Fibroblast of mammary gland (primary cell): ENCODE measurements at places on chromosomes 3 and 15.

DNA sequence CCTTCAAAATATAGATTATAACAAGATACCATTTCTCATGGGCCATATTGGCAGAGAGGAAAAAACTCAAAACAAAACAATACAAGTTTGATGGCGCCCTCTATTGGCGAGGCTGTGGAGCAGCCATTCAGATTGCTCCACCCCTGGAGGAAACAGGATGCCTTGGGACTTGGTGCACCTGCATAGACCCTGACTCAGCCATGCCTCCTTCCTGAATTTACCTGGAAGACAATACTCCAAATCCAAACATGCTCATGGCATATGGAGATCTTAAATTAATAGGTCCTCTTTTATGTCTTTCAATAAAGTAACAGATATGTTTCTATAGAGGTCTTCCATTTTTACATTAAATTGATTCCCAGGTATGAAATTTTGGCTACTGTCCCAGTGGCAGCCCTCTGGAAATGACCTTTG lies 90.0 kb downstream of the APBA2 start:
- DNase-seq = peak; percentile 57

- DNase-seq = peak; percentile 66
Measured at GRCh38 chr15:71469413-71469812, 340.9 kb upstream of the NR2E3 start.

GRCh38 chr3:87088993-87089841 lies 98.3 kb upstream of the VGLL3 start:
- peak; percentile 63 for DNase-seq

DNA sequence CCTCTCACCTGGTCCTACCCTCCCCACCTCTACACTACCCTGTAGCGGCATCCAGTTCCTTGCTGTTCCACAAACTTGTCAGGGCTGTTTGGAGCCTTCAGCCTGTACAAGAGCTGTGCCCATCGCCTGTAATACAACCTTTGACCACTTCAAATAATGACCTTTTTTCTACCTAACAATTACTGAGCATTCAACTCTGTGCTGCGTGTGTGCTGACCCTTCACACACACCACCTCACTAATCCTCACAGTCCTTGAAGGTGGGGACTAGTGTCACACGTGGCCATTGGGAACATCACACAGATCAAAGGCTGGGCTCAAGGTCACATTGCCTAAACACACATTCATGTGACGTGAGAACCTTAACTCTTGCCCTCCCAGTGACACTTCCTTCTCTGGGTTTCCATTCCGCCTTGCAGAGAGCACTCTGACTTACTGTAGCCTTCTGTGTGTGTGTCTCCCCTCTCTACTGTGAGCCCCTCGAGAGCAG lies 3.1 kb downstream of the C3orf20 start:
- no peak for DNase-seq

DNA sequence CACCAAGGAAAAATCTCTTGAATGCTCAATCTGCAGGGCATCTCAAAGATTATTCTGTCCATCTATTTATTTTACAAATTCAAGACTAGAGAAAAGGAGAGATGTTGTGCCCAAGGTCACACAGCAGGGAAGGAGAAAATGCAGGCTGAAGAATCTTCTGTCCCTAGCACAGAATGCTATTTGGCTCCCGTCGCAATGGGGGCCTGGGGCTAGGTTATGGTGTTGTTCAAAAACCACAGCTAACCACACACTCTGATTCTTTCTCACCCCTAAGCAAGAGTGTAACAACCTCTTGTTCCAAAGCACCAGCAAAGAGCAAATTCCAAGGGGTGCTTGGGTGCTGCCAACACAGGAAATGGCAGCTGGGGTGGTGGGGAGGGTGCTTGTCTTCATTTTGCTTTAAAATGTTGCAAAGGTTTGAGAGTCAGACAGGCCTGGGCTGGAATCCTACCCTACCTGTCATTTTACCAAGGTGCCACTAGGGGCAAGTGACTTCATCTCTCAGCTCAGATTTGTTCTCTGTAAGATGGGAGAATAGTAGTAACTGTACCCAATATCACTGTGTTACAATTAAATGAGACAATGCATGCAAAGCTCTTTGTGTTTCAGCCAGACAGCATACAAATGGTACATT lies 112.5 kb downstream of the ADAMTS9 start:
- DNase-seq = peak; percentile 38

DNA sequence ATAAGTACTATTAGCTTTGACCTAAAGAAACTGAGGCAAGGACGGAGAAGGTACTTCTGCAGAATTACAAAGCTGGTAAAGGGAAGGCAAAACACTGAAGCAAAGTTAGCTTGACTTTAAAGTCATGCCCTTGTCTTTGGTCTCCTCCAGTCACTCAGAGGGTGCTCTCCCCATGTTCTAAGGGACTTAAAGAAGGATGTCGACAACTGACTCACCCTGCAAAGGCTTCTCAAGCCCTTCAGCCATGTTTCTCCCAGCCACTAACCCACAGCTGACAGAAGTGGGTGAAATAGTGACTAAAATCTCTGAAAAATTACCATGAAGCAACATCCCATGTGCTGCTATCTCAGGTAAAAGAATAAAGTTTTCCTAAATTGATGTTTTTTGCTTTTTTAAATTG lies 46.4 kb downstream of the SUCLG2 start:
- DNase-seq = peak; percentile 8

DNA sequence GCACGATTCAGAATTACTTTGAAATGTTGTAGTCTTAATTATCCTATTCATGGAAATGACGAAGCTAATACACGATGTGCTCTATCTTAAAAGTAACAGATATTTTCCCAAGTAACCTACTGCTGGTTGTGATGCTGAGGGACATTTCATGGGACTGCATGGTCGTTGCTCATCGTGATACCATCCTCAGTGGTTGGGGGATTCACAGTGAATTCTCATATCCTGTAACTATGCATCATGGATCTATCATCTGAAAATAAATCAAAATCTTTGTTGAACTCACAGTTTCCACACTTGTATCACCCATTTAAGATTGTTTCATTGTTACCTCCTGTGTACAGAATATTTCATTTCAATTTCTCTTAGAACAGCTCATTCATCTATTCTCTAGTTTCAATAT lies 84.7 kb downstream of the OPA1 start:
- DNase-seq = peak; percentile 1

DNA sequence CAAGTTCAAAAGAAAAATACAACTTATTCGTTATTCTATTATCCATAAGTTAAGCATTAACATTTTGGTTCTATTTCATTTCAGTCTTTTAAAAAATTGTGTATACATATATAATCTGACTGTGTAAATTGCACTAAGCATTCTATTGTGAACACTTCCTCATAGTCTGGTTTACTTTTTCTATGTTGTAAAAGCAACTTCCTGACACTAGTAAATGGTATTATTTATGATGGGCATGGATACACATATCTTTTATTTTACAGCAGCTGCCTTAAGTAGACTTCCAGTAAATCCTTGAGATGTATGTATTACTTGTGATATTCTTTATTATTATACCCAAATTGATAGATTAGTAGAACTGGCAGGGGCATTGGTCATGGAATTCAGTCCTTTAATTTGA lies 58.2 kb downstream of the FNDC3B start:
- no peak for DNase-seq

DNA sequence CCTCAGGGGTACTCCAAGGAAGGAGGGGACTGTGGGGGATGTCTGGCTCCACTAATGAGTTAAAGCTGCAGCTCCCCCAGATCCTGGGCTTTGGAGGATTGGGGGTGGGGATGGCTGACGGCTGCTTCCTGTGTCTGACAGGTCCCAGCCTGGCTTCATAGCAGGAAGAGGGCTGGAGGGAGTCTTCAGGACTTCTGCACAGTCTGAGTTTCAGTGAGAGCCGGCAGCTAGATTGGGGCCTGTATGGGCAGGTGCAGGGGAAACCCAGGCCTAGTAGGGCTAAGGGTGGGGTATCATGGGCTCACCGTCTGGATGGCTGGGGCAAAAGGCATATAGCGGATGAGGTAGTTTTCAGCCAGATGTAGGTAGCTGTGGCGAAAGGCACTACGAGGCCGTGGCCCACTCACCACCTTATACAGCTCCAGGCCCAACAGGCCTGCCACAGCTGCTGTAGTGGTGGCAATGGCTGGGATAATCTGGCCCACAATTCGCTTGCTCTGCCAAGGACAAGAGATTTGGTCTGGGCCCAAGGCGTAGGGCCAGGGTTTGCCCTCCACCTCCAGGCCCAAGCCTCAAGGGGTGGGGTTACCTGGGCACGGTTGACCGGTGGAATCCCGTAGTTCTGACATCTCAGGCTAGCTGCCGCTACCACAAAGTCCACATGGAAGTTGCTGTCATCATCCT lies 4.5 kb downstream of the INKA1 start:
- no peak for DNase-seq

- DNase-seq = peak; percentile 97
Measured at GRCh38 chr3:123660900-123661299, 76.0 kb upstream of the HACD2 start.

DNA sequence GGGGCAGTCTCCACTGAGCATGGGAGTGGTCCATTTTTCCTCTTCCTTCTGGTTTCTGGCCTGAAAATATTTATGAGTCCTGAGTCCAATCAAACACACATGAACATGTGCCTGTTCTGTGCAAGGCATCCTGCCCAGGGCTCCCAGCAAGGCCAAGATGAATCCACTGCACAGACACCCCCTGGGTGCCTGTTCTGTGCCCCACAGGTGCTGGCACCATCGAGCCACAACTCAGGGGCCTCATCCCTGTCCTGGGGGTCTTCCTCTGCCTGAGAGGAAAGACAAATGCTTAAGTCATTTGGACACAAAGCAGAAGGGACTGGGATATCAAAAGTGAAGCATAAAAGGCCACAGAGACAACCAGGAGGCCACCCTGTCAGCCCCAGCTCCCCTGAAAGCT lies 87.4 kb upstream of the IQSEC1 start:
- no peak for DNase-seq

DNA sequence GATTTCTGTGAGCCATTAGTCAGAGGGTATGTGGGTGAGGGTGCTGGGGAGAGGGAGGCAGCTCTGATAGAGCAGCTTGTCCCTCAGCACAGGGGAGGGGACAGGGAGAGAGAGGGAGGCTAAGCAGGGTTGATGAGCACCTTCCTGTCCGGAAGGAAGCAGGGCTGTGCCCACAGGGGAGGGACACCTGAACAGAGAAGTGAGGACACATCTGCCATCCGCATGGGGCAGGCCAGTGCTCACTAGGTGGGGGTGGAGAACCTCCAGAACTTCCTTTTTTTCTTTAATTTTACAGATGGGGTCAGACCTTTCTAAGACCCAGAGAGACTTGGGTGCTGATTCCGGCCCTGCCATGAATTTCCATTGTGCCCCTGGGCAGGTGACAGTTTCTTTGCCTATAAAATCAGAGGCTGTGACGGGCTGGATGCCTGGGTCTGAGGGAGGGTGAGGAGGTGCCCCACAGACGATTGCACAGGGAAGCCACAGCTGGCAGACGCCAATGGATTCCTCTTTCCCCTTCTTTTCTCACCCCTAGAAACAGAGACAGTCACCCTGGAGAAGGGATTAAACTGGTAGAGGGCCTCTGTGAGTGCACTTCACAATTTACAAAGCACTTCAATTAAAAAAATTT lies 4.1 kb upstream of the TGM5 start:
- no peak for DNase-seq

GRCh38 chr3:129764090-129764489 lies 129.4 kb downstream of the TMCC1 start:
- DNase-seq = no peak

DNA sequence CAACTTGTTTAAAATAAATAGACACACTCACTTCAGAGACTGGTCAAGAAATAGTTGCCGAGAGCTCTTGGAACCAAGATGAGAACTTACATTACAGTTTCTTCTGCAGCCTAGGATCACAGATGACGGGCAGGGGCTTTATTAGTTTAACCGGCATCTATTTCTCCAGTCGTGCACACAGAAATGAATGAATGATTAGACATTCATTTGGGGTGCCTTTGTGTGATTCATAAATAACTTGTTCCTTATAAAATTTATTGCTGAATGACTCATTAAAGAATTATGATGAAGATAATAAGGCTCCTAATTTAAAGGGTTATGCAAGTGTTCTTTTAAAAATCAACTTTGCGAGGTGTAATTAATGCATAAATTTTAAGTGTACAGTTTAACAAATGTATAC lies 20.8 kb downstream of the NFKBIZ start:
- peak; percentile 31 for DNase-seq

DNA sequence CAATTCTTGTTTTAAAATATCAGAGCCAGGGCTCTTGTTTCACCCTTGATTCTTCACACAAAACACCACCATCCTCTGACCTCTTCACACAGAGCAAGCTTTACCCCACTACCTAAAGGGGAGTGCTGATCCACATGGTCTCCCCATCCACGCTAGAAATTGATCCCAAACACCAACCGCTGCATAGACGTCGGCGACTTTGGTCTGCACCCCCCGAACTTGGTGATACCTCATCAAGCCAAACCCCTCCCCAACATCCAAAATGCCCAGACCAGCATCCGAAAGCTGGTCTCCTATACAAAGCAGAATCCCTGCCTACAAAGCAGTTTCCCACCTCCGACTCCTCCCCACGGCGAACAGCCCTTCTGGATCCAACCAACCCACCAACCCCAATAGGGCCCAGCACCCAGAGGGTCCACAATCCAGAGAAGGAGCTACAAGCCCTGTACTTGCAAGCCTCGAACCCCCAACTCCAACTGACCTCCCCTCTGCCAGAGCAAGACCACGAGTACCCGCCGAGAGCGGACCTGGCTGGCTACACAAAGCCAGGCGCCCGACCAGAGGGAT lies 25.8 kb upstream of the MTHFS start:
- DNase-seq = no peak

DNA sequence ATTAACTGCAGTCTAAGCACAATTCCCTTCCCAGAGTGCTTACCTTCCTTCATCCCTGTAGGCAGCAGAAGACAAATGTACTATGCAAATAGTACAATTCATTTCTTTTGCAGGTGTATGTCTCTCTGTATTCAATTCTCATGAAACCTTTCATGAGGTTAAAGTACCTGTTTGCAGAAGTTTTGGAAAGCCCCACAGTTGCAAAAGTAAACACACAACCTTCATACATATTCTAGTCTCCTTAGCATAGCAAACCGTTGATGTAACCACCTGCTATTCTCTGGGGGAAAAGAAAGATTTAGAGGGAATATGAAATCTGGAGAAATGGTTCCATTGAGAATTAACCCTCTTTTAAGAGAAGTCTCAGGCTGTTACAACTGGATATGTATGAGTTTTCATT lies 200.3 kb upstream of the SUCLG2 start:
- DNase-seq = no peak

DNA sequence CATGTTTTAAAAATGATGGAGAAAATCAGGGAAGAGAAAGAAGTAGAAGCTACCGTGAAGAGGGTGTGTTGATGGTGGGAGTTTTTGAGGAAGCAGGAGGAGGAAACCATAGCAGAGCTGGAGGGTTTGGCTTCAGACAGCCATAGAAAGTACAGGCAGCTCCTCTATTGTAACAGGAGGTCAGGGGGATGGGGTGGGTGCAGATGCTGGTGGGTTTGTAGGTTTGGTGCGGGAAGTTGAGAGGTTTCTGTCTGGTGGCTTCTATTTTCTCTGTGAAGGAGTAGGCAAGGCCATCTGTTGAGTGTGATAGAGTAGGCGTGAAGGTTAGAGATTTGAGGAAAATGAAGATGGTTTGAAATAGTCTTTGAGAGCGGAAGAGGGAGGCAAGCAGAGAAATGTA lies 97.7 kb upstream of the TBC1D5 start:
- DNase-seq = no peak
